ENCODE measurements at places on chromosomes 2 and 18.
A peak's percentile ranks its signal among the peaks of the same experiment; 100 is the strongest.

DNA sequence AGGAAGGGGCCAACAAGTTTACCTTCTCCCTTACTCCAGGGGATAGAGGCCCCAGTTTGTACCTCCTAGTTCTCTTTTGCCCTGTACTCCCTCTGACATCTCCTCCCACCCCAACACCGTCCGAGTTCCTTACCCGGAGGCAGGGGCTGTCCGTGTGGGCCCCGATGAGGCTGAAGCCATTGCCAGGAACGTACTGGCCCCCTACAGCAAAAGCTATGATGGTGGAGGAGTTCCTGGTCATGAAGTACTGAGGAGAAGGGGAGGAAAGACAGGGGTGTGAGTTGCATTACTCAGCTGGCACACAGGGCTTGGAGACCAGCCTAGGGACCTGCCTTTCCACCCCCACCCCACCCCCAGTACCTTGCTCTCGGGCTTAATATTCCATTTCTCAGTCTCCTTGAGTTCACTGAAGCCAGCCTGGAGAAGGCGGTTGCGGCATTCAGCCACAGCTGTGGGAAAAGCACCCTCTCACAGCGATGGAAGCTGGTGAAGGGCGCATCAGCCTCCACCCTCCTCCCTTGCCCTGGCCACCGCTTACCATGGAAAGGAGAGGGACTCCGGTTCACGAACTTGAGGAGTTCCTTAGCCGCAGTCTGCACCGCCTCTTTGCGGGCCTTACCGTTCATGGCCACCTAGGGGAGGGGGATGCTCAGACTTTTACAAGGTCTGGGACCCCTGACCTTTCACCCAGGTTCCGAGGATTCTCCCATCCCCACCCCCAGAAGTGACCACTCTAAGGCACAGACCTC lies 1.0 kb downstream of the DNPEP start:
- DNase-seq, result no peak

GRCh38 chr18:63890950-63891304 lies 3.4 kb downstream of the SERPINB2 start:
- DNase-seq, result no peak

- DNase-seq, result no peak
Observed at GRCh38 chr18:63962137-63962536, 7.7 kb upstream of the SERPINB8 start.

DNA sequence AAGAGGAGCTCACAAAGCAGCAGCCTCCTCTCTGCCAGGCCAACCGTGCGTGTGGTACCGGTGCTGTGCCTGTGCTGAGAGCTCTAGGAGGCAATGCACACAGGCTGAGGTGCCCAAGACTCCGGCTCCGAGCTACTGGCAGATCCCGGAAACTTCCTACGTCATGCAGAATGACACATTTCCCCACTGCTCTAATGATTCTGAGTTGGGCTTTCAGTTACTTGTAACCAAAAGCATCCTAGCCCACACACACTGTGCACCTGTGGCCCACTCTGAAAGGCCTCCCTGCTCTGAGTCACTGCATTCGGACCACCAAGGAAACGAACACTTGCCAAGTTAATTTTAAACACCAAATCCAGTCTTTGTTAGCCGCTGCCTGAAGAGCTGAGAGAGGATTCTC lies 9.3 kb upstream of the RNU4ATAC start:
- DNase-seq, result no peak

- DNase-seq, result peak; percentile 40
Observed at GRCh38 chr2:221571551-221572218, 419 bp downstream of the EPHA4 start.

DNA sequence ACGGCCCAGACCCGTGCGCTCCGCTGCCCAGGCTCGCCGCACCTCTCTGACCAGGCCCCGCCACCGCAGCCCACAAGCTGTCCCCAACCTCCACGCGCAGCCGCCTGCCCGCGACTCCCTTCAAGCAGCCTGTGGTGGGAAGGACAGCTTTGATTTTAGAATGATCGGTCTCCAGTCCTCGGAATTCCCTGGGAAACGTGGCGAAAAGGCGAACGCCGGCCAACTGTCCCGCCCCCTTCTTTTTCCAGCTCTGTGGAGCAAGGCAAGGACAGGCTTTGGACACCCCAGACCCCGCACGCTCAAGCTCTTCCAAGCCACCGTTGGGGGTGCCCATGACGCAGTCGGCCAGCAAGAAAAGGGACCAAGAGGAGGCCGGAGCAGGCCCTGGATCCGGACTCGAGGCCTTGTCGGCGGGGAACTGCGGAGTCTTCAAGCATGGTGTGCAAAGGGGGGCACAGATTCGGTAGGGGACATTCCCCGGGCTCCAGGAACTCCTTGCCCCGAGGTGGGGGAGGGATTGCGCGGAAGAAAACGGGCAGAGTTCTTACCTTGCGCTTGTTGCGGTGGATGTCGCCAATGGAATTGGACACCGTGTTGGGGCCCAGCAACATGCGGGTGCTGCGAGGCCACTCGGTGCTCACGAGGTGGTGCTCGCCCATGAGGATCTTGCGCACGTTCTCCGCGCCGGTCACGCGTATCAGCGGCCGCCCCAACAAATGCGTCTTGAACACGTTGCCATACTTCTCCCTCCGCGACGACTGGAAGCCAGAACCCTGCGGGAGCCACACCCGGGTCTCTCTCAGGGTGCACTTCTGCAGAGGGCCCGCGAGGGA lies 4.0 kb downstream of the CYP26B1 start:
- DNase-seq, result no peak

DNA sequence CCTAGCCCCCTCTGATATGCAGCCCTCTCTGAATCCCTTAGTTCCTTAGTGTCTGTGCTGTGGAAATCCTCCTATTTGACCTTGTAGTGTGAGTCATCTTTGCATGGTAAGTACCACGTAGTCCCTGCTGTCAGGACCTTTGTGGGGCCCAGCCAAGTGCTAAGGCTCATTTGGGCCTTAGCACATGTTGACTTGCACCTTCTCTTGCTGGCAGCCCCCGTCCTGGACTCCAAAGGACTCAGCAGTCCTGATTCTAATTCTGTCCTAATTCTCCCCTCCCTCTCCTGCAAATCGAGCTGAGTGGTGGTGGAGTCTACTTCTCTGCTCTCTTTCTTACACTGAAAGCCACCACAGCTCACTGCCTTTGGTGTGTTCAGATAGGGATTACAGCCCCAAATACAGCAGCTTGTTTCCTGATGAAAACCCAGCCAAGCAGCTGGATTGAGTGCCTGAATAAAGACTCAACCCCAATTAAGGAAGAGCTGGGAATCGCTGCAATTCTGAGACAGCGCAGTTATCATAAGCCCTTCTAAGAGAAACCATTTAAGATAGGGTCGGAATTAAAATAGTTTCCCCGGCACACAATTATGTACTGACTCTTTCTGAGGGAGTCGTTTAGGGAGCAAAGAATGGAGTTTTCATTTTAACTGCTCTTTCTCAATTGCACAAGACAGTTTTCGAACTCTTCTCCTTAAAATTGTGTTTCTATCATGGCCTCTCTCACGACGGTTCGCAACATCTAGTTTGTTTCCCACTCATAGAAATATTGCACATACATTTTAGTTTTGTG lies 215.6 kb upstream of the TNP1 start:
- no peak for DNase-seq

GRCh38 chr2:239271882-239272281 lies 128.9 kb downstream of the HDAC4 start:
- DNase-seq, result no peak

DNA sequence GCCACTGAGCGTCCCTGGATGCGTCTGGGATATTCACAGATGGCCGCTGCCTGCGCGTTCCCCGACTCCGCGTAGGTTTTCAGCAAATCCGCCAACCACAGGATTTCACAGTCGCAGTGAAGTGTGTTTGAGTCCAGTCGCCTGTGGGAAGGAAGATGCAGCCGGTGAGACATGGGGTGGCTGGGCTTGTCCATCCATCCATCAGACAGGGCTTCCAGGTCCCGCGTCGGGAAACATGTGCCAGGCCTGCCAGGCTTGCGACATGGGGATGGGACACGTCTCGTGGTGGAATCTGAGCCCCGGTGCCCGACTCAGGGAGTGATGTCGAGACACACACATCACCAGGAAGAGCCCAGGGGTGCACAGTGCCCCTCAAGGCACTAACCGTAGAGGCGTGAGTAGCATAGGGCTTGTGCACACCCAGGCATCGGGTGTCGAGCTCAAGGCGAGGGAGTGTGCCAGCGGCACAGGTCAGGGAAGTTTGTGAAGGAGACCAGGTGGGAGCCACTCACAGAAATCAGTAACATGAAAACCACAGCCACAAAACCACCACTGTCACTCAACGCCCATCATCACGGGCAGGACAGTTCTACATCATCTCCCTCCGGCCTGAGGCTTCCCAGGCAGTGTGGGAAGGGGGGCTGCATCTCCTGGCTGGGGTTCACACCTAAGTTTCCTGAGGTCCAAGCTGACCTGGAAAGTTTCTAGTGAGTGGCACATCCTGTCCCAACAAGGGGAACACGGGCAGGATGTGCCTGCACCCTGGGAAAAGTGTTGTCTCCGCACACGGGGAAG lies 63.9 kb downstream of the PXDN start:
- no peak for DNase-seq

GRCh38 chr2:136770384-136770783 lies 5.0 kb downstream of the THSD7B start:
- no peak for DNase-seq

DNA sequence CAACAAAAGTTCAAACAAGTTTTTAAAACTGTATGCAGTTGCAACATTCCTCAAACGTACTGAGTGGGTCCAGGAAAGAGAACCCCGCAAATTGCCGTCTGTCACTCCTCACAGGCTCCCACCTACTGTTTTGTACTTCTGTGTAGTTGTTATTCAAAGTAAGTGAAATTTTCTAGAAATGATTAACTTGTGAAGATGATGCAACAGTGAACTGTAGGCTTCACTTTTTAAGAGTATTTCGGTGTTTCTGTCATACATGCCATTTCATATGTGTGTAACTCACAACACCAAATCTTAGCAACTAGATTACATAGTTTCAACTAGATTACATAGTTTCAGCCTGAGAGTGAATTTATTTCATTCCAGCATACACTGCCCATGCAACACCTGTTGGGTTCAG lies 226.0 kb upstream of the TANK start:
- DNase-seq, result no peak

- no peak for DNase-seq
Observed at GRCh38 chr2:74424139-74424992, 2.8 kb downstream of the WDR54 start.

DNA sequence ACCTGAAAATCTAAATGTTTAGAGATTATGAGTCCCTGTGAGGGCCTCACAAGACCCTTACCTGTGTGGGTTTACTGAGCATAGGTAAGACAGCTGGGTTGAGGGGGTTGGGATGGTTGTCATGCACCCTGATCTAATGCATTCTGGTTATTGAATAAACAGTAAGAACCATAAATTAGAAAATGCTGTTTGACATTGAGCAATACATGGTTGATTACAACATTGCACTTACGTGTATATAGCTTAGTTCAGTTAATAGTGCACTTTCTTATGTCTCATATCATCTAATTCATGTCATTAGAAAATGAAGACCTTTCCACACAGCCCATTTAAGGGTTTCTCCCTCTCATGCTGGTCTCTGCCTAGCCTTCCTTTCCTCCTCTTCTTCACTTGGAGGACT lies 253.5 kb upstream of the ATP5MC3 start:
- DNase-seq, result no peak

DNA sequence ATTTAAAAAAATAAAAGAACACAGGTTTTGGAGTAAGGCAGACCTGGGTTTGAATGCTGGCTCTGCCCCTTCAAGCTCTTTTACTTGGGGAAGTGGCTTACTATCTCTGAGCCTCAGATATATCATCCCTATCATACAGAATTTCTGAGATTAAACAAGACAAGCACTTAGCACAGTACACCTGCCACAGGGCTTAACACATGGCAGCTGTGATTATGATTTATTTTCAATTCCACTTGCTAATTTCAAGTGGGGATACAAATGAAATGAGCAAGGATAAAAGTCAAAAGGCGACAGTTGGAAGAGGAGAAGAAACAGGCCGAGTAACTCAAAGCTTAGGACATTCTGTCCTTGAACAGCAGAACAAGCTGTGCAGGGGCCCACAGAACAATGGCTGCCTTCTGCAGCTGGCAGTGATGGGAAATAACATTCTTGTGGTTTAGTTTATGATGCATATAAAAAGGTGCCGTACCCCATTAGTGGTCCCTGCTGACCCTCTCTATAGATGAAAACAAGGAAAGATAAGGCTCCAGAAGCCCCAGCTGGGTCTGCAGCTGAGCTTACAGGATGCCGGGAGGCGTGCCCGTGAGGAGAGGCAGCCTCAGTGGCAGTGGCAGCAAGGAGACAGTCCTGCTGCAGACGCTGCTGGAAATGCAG lies 45.3 kb downstream of the KIF3C start:
- DNase-seq, result no peak

DNA sequence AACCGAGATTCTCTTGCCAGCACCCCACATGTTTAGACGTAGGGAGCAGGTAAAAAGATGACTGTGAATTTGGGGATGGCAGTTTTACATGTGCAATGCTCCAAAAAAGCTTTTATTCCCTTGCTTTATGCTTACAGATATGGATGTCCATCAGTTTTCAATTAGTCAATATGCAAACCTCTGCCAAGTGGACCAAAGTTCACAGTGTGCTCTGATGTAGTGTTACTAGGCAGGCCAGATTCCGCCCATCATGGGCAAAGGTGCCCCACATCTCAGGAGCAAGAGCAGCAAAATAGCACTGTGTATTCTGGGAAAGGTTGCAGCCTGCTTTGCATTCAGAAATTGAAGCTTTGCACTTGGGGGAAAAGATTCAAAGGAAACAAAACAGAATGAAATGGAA lies 329.7 kb upstream of the ZEB2 start:
- no peak for DNase-seq

DNA sequence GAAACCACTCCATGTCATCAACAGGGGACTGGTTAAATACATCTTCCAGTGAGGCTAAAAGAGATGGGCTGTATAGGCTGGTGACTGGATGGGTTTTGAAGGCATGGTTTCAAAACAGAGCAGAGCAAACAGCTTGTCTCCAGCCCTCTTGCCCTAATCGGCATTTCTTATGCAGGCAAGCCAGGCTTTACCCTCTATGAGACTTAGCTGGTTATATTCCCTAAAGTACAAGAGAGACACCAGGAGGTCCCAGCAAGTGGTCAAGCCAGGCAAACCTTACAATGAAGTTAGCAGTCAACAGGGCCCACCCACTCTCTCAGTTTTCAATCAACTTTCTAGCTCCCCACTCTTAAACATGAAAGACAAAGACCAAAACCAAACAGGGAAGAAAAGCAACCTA lies 19.0 kb downstream of the OSBPL1A start:
- DNase-seq, result no peak

DNA sequence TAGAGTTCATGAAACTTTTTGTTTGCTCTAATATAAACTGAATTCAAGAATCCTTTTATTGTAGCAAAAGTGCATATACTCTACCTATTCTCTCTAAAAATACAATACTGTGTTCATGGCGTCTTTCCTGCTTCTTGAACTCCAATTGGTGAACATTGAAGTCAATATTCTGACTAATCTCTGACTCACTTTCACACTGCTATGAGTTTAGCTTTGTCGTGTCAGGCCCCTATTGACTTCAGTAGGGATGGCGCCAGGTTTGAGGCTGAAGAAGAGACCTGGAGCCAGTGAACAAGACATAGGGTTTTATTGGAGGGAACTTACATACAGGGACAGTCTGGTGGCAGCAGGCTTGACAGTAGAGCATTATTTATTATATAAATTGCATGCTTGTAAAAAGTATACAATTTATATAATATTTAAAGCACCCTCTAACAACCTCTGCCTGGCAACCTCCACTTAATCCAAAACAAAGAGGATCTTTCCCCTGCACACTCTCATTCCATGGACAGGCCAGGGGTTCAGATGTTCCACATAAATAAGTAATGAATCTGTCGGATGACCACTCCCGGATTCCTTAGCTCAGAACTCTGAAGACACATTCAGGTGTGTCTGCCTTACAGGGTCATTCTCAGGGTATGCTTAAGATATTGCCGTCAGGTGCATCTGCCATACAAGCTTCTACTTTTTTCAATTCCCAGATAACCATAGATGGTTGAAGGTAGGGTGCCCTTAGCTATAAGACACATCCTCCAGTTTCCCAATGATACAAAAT lies 141.0 kb downstream of the CERS6 start:
- no peak for DNase-seq

Measured in NCI-H2081 (cell line).